ENCODE measurements at places on chromosomes 6 and 20. TPM values are rescaled to one million over a fixed set of nuclear protein-coding genes. Genes with fewer than 3 reads are reported as not detected.

- DNase-seq: no peak
Observed at GRCh38 chr6:113529196-113529595, 327.9 kb upstream of the MARCKS start.

- DNase-seq: no peak
Observed at GRCh38 chr6:140915551-140915950, 1217.2 kb upstream of the GJE1 start.

DNA sequence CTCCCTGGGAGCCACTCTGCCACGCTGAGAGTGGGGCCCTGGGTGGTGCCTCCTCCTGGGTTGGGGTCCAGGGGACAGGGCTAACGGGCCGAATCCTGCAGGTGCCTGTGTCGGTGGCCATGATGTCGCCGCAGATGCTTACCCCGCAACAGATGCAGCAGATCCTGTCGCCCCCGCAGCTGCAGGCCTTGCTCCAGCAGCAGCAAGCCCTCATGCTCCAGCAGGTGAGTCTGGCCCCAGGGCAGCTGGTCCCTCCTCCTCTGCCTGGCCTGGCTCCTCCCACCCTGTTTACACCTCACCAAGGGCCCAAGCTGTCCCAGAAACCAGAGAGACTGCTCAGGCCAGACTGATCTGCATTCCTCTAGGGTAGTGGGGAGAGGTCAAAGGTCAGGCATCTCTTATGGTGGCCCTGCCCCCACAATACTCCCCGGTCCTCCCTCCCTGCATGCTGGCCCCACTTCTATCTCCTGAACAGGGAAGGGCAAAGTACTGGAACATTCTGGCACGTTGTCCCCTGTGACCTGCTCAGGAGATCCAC, 38.6 kb downstream of the FOXP4 start:
- DNase-seq: no peak

- DNase-seq: no peak
Observed at GRCh38 chr6:41072836-41073202, at the start of gene NFYA. Gene NFYA, plus strand, starts transcription at chr6:41072974. Its CDS starts 6,116 bp downstream, at chr6:41079090.

IRF4 gene
- not detected for total RNA-seq

GRCh38 chr6:165820934-165821333, 157.9 kb upstream of the PDE10A start:
- DNase-seq: no peak

DNA sequence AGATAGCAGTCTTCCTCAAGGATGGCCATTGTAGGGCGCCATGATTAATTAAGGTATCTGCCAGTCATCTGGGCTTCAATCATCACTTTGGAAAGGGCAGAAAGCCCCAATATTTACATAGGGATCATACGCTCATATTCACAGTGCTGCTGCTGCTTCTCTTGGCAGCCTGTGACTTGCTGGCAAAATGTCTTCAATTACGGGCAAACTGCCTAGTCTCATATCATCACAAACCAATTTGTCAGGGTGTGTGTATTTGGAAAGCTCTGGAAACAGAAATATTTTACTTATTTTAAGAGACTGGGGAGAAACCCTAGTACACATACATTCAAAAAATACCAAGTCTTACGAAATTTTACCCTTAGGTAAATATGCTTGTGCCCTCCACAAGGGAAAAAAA, 77.6 kb downstream of the SAMD5 start:
- DNase-seq: no peak

MICB gene
- total RNA-seq: 0.59 TPM

DNA sequence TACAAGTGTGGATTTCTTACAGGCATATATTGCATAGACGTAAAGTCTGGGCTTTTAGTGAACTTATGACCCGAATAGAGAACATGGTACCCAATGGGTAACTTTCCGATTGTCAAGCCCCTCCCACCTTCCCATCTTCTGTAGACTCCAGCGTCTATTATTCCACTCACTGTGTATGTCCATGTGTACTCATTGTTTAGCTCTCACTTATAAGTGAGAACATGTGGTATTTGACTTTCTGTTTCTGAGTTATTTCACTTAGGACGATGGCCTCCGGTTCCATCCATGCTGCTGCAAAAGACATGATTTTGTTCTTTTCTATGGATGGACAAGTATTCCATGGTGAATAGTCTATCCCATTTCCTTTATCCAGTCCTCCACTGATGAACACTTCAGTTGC, 306.4 kb downstream of the CD83 start:
- DNase-seq: no peak

EPPIN gene
- total RNA-seq: not detected

- no peak for DNase-seq
Observed at GRCh38 chr6:85402071-85402470, 47.8 kb upstream of the NT5E start.

DNA sequence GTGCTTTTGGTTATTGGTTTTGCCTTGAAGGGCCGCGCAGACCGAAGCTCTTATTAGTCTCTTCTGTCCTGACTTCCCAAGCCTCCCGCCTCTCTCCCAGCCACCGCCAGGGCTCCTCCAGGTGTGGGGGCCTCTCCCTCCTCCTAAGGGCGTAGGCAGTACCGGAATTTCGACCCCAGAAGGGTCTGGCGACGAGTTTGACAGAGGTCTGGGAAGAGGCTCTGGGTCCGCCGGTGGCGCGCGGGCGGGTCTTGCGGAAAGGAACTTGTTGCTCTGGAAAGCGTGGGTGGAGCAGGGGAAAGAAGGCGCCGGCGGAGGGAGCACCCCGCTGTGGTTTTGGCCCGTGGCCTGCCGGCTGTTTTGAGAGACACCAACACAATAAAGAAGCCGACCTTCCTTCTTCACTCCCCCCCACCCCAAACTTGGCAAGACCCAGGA, 1.8 kb downstream of the PCSK2 start:
- no peak for DNase-seq

DNA sequence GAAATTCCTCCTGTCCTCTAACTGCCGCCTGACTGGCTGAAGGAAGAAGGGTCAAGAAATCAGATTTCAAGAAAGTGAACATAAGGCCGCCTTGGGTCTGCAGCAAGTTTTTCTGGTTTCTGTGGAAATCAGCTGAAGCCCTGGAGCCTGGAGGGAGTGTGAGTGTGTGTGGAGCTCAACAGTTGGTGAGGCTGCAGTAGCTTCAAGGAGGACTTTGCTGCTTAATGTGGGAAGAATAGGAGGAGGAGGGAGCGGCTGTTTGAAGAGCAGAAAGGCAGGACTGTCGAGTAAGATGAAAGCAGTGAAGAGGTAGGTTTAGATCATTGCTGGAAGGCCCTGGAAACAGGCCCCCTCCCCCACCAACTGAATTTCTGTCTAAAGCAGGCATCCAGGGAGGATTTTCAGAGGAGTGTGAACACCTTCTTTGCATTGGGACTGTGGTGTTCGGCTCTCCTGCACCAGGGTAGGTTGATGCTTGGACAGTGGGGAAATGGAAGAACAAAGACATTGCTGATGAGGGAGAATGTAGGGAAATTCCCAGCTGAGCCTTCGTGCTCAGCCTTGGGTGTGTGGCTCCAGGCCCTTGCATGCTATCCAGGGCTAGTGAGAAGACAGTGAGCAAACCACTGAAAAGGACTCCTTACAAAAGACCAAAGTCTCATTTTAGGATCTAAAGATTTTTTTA, 79.5 kb upstream of the VSTM2L start:
- DNase-seq: no peak

DNA sequence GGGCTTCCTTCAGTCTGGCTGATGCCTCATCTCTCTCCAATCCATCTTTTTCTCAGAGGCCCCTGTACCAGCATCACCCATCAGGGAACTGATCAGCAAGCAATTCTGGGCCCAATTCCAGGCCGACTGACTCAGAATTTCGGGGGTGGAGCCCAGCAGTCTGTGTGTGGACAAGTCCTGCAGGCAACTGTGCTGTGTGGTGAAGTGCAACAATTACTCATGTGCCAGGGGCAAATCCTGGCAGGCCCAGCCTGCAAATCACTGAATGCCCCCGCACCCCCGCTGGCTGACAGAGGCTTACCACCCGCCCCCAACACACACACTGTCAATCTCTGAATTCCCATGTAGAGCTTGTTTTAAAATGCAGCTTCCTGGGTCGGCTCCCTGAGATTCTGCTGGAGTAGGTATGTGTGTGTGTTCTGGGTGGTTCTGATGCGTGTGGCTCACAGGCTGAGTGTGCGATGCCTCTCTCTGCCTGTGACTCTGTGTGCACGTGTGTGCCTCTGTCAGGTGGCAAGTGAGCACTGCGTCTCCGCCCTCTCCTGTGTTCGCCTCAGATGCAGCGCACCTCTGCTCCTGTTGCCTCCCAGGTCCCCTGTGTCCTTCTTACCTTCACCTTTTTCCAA, 45.4 kb downstream of the SSR1 start:
- DNase-seq: no peak

- DNase-seq: no peak
Observed at GRCh38 chr20:9518576-9519175, 4.3 kb downstream of the LAMP5 start.

- DNase-seq: no peak
Observed at GRCh38 chr20:45039475-45039820, 61.5 kb downstream of the KCNS1 start.

MCM3 gene
- total RNA-seq: 9.6 TPM

- no peak for DNase-seq
Observed at GRCh38 chr6:126873351-126873750, 245.1 kb upstream of the RSPO3 start.

DNA sequence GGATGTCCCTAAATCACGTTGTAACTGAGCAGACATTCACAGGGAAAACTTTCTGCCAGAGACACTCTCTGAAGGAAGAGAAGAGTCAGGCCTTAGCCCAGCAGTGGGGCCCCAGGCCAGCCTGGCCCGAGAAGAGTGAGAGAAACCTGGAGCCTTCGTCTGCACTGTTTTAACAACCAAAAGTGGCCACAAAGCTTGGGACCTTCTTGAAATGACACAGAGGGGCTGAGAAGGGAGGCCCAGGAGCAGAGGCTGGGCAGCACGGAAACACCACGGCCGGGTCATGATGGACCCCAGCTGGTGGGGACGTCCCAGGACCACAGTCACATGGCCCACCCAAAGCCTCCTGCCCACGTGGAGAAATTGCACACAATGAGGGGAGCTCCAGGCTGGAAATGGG, 126.8 kb upstream of the THBS2 start:
- DNase-seq: no peak

- no peak for DNase-seq
Observed at GRCh38 chr6:112912416-112913101, 565.4 kb downstream of the RFPL4B start.

SRSF12 gene
- 0.31 TPM for total RNA-seq

- DNase-seq: no peak
Observed at GRCh38 chr20:13723011-13723410, 61.7 kb downstream of the ESF1 start.

- no peak for DNase-seq
Observed at GRCh38 chr6:35011096-35012041, 122.3 kb downstream of the ANKS1A start.
